Hypothalamus (tissue), 51 donors: ENCODE measurements at places on chromosomes 6 and 20.

DNA sequence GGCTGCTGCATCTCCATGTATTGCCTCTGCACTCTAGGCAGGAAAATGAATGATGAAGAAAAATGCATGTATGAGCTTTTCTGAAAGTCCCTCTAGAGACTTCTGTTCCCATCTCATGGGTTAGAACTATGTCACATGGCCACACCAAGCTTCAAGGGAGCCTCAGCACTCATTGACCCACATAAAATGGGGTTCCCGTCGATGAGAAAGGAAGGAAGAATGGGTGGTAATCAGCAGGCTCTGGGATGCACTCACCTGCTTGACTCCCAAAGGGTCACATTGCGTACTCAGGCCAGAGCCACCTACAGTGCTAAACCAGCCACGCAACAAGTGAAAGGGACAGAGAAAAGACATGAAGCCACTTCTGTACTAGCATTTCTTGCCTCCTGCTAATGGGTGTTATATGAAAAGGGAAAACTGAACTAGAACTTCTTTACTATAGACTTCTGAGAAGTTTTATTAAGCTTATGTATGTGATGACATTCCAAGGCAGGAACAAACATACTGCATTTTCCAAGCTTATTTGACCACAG lies 95.8 kb upstream of the GCM1 start:
- DNase-seq: no peak

DNA sequence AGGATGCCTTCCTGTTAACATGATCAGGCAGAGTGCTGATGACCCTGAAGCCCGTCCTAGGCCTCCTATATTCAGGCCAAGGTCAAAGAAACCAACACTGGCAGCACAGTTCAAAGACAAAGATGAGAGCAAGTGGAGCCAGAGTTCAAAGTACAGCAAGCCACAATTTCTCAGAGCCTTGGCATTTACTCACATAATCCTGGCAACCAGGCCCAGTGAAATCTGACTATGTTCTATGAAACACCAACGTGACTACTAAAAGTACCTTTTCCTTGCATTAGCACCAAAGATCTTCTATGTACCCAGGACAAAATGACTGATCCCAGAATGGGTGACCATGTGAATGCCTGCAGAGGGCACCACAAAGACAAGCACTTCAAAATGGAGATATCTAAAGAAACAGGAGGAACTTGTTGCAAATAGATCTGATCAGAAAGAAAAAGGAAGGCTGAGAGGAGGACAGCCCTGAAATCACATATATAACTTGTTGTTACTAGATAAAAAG lies 3.9 kb downstream of the NFS1 start:
- DNase-seq: no peak

- DNase-seq: no peak
Observed at GRCh38 chr20:58697201-58697866, 4.7 kb downstream of the NPEPL1 start.

DNA sequence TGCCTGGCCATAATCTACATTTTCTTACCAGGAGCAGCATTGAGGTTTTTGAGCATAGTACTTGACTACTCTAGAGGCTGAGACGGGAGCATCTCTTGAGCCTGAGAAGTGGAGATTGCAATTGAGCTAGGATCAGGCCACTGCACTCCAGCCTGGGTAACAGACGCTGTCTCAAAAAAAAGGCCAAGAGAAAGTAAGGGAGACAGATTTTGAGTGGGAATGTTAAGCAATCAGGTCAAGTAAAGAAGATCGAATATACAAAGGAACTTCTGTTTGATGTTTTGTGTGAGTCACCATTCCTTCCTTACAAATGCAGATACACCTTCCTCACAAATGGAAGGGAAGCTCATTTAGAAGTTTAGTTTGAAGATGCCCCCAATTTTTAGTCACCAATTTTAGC lies 4.4 kb downstream of the PNRC1 start:
- no peak for DNase-seq

GRCh38 chr6:7166410-7167293 lies 58.9 kb downstream of the RREB1 start:
- DNase-seq: no peak

- DNase-seq: no peak
Observed at GRCh38 chr20:60011512-60012507, 53.6 kb downstream of the CDH26 start.

GRCh38 chr20:63047267-63047666 lies 40.5 kb upstream of the BHLHE23 start:
- no peak for DNase-seq

DNA sequence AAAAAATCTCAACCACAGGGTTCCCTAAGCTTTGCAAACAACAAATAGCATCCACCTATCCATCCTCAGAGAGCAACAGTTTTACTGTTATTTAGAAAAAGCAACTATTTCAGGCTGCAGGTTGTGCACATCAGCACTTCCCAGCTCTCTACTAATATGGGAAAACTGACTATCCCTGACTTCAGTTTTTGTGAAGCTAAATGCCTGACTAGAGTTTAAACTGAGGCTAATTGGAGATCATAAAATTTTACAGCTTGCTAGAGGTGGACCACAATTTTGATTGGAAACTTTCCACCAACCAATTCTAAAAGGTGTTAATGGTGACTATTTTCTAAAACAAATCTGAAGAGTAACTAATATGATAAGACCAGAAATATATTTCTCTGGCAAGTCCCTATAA lies 36.9 kb downstream of the HLA-DMB start:
- no peak for DNase-seq

GRCh38 chr6:155481215-155481614 lies 25.6 kb upstream of the NOX3 start:
- DNase-seq: no peak

DNA sequence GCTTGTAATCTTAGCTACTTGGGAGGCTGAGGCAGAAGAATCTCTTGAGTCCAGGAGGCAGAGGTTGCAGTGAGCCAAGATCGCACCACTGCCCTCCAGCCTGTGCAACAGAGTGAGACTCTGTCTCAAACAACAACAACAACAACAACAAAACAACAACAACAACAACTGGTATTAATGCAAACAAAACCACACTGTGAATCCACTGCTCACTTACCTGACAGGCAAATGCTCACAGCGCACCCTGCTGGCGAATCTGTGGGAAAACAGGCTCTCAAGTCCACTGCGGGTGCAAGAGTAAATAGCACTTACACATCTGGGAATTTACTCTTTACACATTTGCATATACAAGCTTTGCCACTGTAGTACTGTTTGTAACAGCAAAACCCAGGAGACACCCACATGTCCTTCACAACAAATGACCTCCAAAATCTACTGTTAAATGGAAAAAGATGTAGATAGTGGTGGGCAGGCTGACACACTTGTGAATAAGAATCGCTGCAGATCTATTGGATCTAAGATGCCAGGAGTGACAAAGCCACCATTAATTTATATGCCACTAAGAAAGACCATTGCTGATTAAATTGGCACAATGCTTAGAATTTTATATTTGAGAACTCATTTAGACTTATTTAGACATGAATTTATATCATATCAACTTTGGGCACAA lies 29.3 kb downstream of the NSFL1C start:
- DNase-seq: peak; percentile 18

- no peak for DNase-seq
Observed at GRCh38 chr6:101931766-101932165, 538.3 kb downstream of the GRIK2 start.

DNA sequence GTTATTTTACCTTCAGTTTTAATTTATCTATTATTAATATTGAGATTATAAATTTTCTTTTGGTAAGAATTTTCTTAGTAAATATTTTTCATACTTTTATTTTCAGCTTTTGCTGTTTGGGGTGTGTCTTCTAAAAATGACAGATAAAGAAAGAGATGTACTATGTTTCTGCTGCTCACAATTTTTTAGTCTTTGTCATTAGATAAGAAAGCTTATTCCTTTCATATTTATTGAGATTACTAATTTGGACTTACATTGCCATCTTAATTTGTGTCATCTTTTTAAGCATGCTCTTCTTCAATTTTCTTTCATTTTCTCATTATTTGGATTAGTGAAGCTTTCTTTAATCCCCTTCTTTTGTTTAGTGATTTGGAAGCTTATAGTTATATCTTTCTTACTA lies 13.6 kb upstream of the PHACTR2 start:
- DNase-seq: no peak

DNA sequence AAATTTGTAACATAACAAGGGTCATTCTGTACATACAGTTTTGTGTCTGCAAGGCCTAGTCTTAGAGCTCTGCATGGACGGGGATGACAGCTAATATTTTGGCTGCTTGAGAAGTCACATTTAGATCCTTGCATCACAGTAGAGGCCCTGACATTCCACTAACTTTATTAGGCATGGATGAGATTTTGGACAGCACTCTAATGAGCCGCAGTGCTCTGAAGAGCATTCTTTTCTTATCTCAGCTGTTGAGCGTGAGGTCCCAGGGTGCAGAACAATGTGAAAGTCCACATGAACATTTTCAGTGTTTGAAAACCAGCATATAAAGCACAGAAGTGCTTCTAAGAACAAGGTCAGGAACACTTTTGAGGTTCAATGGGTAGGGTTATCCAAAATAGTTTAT lies 58.9 kb downstream of the IPCEF1 start:
- DNase-seq: no peak

DNA sequence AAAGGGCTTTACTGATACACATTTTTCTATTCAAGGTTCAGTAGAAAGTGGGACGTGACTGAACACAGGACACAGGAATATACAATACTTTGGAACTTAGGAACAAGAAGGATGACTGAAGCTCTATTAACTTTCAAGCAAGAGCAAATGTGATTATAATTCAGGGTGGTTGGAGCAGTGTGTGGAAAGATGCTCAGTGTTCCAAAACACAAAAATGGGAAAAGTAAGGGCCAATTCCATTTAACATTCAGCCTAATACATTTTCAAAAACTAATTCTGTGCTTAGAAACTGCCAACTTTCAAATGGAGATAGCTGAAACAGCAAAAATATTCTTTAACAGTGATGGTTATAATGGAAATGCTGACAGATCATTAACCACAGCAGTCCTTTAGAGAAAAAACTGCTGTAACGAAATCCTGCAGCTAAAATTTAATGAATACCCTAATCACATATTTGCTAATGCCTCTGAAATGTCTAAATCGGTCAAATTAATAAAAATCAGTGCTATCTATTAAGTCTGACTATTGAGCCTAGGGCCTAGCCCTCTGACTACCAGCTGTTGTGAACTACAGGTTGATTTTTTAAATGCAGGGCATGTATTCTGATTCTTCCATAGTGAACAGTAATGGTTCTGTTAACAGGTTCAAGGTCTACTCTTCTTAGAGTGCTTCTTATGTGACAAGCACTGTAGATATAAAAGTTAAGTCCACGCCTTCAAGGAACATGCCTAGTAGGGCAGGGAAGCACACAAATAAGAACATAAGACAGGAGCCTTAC lies 45.9 kb downstream of the RARS2 start:
- no peak for DNase-seq

- no peak for DNase-seq
Observed at GRCh38 chr20:32737371-32738223, 5.7 kb downstream of the COMMD7 start.

- no peak for DNase-seq
Observed at GRCh38 chr6:46867411-46867810, 54.3 kb downstream of the ADGRF5 start.

DNA sequence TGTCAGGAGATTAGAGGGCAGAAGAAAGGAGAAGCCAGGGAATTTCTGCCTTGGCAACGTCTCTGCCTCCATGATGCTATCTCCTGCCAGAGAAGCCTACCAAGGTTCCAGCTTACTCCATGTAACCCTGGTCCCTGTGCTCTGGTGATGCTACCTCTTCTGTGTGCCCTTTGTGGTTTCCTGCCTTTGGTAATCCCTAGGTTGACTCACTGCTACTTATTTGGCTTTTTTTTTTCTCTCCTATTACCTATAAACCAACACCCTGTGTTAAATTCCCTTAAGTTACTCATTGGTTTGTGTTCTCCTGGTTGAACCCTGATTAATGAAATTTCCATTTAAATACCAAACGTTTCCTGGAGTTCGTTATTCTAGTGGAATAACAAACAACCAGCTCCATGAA lies 527.8 kb upstream of the FLRT3 start:
- no peak for DNase-seq

- DNase-seq: no peak
Observed at GRCh38 chr6:31836047-31836473, 8.5 kb downstream of the HSPA1B start.

DNA sequence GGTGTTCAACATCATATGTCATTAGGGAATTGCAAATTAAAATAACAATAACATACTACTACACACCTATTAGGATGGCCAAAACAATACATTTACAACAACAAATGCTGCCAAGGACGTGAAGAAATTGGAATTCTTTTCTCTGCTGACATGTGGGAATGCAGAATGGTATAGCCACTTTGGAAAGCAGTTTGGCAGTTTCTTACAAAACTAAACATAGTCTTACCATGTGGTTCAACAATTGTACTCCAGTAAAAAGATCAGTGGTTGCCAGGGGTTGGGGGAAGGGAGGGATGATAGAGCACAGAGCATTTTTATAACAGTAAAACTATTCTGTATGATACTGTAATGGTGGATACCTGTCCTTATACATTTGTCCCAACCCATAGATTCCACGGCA lies 12.3 kb upstream of the CFAP206 start:
- DNase-seq: no peak

- no peak for DNase-seq
Observed at GRCh38 chr20:8557711-8558110, 425.6 kb downstream of the PLCB1 start.

GRCh38 chr6:101163611-101164010 lies 229.9 kb upstream of the GRIK2 start:
- DNase-seq: no peak

GRCh38 chr6:141303907-141304306 lies 828.8 kb upstream of the GJE1 start:
- no peak for DNase-seq

GRCh38 chr6:6569096-6569810 lies 19.3 kb upstream of the LY86 start:
- DNase-seq: no peak

GRCh38 chr6:85396159-85396808 lies 53.6 kb upstream of the NT5E start:
- DNase-seq: no peak

DNA sequence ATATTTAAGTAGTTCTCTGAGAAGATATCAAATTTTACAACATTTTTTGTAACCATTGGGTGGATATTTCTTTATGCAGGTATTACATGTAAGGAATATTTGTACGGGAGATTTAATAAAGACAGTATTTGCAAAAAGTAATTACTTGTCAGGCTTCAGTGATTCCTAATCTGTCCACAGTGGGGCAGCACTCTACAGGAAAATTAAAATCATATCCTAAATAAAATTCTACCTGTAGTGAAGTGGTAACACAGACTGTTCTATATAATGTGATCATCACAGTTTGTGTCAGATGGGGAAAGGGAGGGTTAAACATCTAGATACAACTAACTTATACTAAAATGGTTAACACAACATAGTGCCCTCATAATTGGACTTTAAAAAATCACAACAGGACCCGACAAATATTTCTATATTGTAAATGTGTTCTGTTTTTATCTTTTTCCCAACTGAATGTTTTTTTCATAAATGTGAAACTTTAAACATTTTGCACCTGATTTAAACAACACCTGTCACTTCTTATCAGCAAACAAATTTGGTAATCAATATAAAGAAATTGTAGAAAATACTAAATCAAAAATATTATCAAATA lies 145.6 kb upstream of the MANEA start:
- DNase-seq: no peak

- no peak for DNase-seq
Observed at GRCh38 chr20:63750807-63751470, 11.4 kb downstream of the SLC2A4RG start.
